ENCODE measurements at places on chromosomes 1 and 21.

GRCh38 chr1:152501704-152502103 is 8.9 kb upstream of the LCE5A start:
- no peak for DNase-seq

DNA sequence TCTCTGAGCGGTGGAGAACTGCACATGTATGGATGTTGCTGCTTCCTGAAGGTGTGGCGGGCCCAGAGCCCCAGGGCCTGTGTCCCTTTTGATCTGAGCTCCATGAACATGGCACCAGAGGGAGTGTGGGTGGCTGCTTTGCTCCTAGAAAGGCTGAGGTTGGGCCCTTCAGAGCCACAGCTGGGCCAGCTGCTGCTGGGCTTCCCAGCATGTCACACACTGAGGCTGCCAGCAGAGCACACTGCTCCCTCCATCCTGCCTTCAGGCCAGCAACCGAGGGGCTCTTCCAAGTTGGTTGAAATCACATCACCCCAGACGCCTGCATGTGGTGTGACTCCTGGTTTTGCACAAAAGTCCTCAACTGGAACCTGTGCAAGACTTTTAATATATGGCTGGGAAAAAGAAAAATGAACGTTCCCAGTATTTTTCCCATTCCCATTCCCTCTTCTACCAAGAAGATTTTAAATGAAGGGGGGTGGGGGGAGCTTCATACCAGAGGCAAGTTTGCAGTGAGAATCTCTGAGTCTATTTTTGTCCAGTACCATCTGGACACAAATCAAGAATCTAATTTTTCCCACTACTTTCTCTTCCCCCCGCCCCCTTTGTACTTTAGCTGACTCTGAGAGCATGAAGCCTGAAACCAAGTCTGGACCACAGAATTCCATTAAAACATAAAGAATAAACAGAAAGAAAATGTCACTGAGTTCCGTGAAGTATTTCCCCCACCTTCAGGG is 26.2 kb upstream of the NGF start:
- no peak for DNase-seq

- DNase-seq, result no peak
These were observed at the start of gene KAZN for GRCh38 chr1:14598498-14599182. Gene KAZN, plus strand, starts transcription at chr1:14598685.

DNA sequence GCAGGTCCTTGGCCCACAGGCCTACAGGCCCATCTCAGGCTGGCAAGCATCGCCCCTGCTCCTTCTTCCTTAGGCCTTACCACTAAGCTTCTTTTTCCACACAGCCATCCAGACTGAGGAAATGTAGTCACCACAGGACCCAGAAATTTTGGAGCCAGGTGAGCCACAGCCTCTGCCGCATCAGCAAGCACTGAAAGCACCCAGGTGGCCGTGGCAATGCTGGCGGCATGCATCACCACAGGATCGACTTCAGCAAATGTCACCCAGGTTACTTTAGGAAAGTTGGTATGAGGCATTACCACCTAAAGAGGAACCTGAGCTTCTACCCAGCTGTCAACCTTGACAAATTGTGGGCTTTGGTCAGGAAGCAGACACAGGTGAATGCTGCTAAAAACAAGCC is 11.6 kb downstream of the PIGM start:
- DNase-seq, result no peak

GRCh38 chr1:161009602-161010211 is 11.2 kb downstream of the F11R start:
- no peak for DNase-seq

DNA sequence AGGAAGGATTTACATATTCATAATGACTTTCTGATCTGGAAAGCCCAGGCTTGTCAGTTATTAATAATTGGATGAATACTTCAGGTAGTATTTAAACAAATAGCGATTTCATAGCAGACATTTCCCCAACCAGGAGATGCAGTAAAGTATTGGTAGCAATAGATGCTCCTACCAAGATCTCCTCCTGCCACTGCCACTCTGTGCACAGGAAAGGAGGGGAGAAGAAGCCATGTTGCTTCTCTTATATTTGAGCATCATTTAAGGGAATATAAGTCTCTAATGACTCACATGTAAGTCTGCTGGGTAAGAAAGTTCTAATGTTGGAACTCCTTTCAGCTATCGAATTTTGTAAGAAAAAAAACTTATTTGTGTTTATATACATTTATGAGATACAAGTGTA is 420 bp upstream of the IFI16 start:
- DNase-seq, result no peak

DNA sequence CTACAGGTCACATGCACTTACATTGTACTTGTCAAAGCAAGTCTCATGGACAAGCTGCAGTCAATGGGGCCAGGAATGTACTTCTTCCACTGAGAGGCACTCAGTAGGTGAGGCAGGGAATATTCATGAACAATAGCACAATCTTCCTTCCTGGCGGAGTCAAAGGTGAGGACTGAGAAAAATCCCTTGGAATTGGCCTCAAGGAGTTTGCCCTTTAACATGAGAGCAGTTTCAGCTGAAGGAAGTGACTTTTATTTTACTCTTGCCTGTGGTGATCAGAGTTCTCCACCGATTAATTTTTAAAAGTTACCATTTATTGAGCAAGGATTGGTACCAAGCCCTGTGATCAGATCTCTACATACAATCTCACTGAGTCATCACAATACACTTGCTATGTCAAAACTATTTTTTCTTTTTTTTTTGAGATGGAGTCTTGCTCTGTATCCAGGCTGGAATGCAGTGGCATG is 11.2 kb upstream of the AK2 start:
- no peak for DNase-seq

DNA sequence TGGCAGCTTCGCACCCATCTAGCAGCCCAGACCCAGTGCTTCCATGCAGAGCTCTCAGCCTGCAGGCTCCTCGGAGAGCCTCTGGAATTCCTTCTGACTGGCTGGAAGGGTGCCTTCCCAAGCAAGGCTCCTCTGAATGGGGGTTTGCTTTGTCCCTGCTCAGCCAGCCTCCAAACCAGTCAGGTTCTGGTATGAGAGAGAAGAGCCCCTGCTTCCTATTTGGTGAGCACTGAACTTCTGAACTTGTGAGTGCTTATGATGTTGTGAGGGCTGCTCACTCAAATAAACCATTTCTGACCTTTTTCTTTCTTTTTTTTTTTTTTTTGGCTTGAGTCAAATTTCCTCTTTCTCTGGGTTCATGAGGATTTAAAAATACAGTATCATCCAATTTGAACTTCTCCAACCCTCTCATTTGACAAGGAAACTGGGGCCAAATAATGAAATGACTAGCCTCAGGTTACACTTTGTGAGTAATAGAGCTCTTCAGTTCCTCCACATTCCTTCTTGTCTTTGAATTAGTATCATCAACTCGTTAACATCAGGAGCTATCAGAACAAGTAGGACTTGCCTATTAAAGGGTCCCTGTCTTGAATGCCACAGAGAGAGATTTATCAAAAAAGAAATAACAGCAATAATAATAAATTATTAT is 39.6 kb downstream of the GFI1 start:
- DNase-seq, result no peak

DNA sequence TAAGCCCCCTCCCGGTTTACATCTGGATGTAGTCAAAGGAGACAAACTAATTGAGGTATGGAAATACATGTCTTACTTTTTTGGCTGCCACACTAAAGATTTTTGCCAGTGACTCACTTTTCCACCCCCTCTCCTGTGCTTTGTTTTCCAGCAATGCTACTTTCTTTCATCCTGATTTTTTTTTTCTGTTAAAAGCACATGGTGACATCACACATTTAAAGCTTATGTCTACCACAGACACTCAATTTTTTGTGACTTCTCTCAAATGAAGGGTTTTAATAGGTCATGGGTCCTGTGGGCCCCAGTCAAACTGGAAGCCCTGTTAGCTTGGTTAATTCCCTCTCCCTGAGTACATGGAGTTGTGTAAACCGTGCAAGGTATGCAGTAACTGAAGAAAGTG is 2.2 kb downstream of the PPP1R8 start:
- DNase-seq, result no peak

DNA sequence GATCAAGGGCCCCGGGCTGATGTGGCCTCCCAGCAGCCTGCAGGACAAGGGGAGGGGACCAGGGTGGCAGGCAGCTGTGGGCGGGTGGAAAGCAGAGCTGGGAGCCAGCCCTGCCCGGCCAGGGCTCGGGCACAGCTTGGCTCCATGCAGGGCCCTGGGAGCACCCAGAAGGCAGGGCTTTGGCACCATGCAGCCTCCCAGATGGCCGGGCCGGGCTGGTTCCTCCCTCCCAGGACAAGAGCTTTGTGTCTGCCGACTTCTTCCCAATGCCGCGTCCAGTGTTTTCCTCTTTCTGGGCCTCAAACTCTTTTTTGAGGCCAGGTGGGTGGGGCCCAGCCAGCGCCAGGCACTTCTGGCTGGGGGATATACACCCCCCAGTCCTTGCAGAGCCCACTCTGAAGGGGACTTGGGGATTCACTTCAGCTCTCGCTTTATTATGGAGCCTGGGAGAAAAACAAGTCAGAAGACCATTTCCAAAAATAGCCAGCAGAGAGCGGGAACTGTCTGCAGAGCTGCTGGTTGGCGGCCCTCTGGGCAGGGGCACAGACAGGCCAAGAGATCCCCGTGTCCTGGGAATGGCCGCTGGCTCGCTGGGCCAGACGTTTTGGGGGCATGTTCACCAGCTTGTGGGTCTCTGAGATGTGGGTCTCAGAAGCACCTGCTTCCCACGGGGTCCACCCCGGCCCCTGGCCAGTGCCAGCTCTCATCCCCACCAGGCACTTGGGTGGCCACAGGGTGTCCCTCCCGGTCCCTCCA is 103.8 kb upstream of the ARHGEF16 start:
- DNase-seq, result no peak

DNA sequence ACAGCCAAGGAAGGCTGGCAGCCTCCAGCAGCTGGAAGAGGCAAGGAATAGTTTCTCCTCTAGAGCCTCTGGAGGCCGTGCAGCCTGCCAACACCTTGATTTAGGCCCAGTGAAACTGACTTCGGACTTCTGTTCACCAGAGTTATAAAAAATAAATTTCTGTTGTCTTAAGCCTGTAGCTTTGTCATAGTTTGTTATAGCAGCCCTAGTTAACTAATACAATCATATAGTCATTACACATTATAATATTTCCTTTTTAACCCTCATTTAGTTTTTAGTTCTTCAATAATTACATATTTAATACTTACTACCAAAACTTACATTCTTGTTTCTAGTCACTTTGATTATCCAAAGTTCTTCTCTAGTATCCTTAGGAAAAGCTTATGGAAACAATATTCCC is 20.3 kb downstream of the NOS1AP start:
- no peak for DNase-seq

DNA sequence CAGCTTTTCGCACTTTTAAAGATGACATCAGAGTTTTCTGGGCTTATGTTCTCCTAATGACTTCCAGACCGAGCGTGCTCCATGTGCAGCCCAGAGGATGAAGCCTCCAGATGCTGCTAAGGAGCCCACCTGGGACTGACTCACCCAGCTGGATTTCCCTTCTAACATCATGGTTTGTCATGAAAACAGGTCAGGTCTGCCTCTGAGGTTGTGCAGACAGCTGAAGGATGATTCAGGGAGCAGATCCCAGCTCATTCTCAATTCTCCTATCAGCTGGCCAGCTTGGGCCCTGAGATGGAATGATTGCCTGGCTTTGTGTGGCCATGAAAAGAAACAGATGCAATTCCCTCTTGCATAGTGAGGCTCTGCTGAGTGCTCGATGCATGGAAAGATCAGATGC is 123.9 kb upstream of the DUSP10 start:
- no peak for DNase-seq

DNA sequence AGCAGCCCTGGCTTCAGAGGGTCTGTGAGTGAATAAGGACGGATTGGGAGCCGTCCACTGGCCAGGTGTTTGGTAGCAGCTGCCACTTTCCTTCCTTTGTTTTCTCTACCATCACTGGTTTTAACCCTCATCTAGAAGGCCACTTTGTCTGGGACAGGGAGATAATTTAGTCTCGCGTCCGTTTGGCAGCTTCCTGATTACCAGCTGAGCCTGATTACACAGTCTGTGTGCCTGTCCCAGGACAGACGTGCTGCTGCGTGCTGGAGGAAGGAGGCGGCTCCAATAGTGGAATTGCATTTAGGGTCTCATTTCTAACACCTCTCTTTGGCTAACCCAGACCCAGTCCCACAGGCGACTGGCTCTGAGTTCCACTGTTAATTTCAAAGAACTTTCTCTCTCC is 24.6 kb upstream of the CASQ2 start:
- DNase-seq, result no peak

DNA sequence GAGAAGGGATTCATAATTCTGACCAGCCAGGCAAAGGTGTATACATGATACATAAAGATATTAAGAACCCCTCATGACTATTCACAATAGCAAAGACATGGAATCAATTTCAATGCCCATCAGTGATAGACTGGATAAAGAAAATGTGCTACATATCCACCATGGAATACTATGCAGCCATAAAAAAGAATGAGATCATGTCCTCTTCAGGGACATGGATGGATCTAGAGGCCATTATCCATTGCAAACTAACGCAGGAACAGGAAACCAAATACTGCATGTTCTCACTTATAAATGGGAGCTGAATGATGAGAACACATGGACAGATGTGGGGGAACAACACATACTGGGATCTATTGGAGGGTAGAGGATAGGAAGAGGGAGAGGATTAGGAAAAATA is 21.4 kb downstream of the CR1L start:
- no peak for DNase-seq

- no peak for DNase-seq
These were observed 52.9 kb downstream of the ATP1A1 start for GRCh38 chr1:116425987-116426386.

- no peak for DNase-seq
These were observed 468.1 kb downstream of the ADGRL2 start for GRCh38 chr1:82268826-82269225.

DNA sequence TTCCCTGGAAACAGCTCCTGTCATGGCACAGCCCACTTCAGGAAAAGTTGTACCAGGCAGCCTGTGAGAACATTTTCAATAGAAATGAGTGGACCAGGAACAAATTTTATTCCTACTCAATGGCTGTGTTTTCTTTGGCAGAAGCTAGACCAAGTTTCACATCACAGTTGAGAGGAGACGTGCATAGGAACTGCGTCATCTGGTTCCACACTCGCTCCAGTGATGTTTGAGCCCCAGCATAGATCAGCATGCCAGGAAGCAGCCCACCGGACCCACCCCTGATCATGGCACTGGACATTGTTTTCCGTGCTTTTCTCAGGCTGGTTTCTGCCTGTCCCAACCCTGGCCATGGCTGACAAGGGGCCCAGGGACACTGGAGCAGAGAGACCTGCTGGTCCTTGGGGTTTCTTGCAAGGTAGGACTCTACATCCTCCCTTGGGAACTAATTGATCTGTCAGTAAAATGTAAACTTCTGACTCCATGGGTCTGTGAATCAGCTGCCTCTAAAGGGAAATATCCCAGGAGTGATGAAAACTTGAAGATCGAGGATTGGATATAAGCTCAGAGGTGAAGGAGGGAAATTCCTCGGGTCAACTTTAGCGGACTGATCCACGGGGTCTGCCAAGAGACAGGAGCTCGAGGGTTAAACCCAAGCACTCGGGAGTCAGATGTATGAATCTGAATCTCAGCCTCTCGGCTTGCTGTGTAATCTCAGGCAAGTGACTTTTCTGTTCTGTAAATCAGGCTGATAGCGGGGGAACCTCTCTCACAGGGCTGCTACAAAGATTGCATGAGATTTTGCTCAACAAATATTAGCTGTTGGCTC is 35.7 kb downstream of the NEK2 start:
- DNase-seq, result no peak
